Epithelial cell of esophagus (primary cell): ENCODE measurements at places on chromosomes 6 and 20.
A peak's percentile ranks its signal among the peaks of the same experiment; 100 is the strongest.

DNA sequence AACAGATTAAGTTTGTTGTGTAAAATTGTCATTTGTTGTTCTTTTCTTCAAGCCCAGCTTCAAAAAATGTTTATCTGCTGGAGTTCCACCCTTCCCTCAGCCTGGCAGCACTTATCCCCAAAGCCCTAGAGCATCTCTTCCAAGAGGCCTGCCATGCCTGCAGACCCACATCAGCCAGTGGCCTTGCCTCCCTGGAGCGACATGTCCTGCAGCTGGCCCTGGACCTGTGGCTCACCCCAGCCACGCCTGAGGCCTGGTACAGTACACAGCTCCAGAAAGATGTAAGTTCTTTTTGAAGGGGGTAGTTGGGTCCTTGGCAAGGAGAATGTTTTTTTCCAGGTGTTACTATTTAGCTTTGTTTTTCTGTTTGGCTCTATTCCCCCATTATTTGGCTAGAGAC is 124.8 kb downstream of the CD164 start:
- no peak for DNase-seq

- peak; percentile 46 for DNase-seq
Measured at GRCh38 chr6:158718461-158719046, 68.7 kb downstream of the SYTL3 start.

GRCh38 chr6:41563060-41563776 is 17.0 kb downstream of the FOXP4 start:
- DNase-seq: no peak

DNA sequence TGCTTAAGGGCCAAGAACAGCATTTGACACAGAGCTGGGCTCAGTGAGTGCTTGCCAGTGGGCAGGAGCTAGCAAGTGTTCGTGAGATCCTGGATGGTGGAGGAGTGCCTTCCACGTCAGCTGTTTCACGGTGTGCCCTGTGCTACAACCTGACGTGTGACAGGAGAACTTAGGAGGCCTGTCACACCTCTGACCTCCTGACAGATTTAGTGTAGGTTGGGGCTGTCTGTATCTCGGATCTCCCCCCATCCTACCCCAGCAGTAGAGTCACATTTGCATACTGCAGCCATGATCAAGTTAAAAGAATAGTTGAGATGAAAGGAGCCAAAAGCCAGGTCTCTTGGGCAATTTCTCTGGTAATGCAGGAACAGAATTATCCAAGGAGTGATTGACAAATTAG is 200.8 kb upstream of the CHD6 start:
- no peak for DNase-seq

- peak; percentile 7 for DNase-seq
Measured at GRCh38 chr20:10280018-10280908, 61.6 kb downstream of the SNAP25 start.

DNA sequence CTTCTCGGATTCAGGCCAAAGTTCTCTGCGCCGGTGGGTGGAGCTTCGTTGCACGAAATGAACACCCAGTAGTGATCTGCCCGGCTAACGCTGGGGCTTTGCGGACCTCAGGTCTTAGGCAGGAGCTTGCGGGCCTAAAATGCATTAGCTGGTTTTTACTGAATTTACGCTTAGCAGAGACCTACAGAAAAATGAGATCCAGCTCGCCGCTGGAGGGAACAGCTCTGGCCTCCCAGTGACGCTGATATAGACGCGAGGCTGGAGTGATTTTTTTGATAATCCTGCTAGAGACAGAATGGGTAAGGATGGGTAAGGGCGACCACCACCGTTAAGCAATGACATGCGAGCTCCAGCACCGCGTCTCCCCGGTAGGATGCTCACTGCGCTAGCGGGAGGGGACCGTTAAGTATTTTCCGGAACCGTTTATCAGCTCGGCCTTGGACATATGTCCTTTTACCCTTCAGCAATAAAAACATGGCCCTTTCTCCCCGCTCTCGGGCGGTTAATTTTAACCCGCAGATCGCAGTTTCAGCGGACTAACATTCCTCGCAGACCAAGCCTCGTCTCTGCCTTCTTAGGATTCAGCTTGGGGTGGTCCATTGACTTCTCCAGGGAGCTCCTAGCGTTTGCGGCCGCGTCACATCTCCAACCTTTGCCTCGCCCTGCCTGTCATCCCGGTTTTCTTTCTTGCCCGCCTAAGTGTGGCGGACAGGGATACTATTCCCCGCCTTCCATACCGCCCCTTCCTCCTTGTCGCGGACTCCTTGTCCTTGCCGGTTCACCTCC is 109.3 kb downstream of the GPX5 start:
- no peak for DNase-seq

DNA sequence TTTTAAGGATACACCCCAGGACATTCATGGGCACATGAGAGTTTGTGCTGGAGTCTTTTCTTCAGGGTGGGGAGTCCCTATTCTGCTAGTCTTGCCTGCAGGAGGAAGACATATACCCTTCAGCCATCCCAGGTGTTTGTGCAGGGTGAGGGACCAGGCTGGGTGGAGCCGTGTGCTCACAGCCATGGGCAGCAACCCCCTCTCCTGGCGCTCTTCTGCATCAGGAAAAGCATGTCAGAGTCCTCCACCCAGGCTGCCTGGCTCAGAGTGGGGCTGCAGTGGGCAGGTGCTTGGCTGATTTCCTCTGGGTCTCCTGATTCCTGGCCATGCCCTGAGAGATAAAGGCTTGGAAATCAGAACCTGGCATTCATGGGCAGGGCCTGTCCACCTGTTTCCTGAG is 22.7 kb upstream of the MLN start:
- DNase-seq: no peak
